ENCODE measurements at places on chromosomes 5 and 9.

- DNase-seq: no peak
These were observed 68.6 kb downstream of the MLLT3 start for GRCh38 chr9:20553558-20554149.

DNA sequence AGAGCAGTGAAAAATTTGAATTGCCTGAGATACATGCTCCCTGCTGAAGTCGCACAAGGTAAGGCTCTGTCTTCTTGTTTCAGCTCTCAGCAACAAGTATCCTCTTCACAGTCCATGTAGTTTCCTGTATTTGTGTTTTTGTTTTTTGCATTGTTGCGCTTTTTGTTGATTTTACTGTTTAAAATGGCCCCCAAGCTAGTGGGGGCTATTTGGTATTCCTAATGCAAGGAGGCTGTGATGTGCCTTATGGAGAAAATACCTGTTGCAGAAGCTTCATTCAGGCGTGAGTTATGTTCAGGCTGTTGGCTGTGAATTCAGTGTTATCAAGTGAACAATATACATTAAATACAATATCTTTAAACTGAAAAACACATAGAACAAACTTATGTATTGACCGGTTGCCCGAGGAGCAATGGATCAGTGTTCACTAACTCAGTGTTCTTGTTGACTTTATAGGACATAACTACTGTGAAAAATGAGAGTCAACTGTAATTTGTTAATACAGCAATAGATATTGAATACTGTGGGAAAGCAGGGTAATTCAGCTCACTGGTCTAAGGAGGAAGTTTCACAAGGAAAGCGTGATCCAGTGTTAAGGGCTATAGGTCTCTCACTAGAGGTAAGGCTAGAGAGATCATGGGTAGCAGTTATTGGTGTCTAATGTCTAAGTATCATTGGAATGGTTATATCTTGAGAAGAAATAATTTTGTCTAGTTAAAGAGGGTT, 150.5 kb downstream of the GCNT1 start:
- DNase-seq: no peak

GRCh38 chr5:87313216-87313615, 45.5 kb downstream of the RASA1 start:
- DNase-seq: no peak

- no peak for DNase-seq
These were observed 56.7 kb downstream of the TLE1 start for GRCh38 chr9:81632599-81632998.

DNA sequence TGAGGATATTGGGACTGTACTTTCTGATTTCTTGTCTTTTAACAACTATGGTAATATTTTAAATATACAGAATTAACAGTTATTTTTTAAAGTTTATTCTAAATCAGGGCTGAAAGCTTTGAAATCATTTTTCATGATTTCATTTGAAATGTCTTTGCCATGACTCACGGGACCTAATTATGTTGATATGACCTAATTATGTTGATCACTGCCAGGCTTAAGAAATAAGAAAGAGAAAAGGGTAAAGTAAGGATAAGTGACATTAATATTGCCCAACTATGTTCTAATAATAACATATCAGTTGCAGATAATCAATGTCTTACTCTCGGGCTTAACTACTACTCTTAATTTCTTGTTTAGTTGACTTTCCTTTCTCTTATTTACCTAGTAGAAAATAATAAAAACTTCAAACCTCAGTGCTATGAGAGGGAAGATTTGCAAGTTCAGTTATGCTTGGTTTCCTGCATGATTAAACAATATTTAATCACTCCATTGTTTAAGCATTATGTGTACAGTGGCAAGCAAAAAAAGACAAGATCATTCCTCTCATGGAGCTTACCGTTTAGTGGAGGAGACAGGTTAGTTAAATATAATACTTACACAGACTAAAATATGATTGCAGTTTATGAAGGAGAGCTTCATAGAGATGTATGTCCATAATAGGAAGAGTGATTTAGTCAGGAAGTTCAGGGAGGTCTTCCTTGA, 67.0 kb upstream of the EIF4EBP3 start:
- no peak for DNase-seq

GRCh38 chr5:78405829-78406750, 45.7 kb downstream of the SCAMP1 start:
- DNase-seq: no peak

DNA sequence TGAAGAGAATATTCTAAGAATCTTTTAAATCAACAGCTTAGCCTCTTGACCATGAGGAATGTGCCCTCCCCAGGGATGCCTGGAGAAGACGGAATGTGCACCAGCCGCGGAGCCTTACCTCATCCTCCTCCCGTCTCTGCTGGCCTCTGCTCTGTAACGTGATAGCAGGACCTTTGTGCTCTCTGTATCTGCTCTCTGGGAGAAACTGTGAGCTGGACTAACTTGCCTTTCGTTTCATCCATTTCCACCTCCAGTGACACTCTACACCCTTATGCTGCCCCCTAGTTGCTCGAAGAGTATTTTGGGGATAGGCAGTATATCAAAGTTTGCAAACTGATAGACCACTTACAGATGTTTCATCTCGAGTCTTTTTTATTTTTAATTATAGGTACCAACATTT, 141.4 kb downstream of the NPR3 start:
- peak; percentile 41 for DNase-seq

DNA sequence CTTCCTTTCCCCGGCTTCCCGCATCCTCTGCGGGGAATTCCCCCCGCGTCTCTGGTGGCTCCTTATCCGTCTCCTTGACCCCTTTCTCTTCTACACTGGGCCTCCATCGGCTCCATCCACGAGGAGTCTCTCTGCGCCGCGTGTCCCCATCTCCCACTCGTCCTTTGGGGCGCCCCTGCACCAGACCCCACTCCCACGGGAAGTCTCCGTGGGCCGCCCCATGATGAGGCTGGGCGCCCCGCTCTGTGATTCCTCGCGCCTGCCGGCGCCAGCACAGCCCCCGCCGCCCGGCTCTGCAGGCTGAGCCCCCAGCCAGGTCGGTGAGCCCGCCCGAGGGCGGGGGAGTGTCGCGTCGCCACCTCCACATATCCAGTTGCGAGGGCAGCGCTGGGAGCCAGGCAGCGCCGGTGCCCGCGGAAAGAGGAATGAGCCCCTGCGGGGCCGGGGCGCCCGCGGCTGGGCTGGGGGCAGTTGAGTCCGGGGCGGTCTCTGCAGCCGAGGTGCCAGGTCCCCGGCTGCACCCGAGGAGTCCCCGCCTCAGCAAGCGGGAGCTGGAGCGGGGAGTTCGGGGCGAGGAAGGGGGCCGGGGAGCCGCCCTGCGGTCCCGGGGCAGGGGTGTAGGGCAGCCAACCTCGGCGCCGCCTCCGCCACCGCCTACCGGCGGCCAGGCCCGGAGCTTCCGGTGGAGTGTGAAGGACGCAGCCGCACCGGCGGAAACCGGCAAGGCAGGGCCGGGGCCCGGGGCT, 2.1 kb upstream of the TRAF1 start:
- peak; percentile 76 for DNase-seq

DNA sequence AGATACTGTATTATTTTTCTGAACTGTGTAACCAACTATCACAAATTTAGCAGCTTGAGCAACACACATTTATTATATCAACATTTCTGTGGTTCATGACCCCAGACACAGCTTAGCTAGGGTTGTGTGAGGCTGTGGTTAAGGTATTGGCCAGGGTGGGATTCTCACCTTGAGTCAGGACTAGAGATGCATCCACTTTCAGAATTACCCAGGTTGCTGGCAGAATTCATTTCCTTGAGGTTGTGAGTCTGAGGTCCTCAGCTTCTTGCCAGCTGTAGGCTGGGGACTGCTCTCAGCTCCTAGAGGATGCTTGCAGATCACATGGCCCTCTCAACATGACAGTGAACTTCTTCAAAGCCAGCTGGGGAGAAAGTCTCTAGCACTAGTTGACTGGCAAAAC, 122.5 kb upstream of the RASGRF2 start:
- DNase-seq: no peak

DNA sequence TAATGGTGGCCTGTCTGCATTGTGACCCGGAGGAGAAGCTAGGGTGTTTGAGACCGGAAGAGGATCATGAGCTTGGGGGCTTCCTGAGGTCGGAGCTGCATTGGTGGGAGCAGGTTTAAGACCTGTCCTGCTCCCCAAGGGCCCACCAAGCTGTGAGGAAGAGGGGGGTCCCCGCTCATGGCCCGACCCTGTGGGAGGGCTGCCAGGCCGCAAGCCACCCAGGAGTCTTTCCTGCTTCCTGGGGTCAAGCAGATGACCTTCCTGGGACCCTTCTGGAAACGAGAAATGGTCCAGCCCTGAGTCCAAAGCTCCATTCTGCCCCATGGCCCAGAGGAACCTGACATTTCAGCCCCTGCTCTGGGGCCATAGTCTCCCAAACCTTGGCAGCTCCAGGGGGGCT, 61.5 kb upstream of the RNU6ATAC start:
- no peak for DNase-seq

GRCh38 chr9:4042991-4043390, 256.9 kb downstream of the GLIS3 start:
- peak; percentile 46 for DNase-seq

DNA sequence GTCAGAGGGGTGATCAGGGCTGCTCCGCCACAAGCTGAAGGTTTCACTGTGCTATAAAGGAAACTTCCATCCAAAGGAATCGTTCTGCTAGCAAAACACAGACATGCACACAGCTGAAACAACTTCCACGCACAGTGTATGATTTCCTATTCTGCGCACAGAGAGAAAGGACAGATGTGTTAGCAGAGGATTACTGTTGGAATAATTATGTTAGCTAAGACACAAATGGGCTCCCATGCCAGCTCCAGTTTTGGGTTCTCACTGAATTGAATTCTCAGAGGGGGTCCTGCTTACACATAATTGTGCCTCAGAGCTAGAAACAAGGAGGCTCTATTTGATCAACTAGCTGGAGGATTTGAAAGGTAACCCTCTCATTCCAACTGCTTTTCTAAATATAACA, 352.4 kb downstream of the IRX2 start:
- peak; percentile 54 for DNase-seq

DNA sequence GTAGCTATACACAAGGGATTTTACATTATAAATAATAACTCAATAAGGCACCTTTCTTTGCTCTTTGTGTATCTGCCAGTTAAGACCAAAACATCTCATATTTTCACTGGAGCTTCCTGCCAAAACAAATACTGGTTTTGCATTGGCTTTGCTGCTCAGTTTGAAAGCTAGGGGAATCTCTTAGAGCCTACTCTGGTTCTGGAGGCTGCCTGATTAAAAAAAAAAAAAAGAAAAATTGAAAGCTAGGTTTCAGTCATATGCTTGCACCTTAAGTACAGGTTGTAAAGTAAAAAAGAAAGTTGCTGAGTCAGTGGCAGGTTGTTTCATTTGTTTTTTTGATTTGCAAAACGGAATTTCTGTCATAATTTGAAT, 2.3 kb downstream of the DENND4C start:
- DNase-seq: peak; percentile 56

DNA sequence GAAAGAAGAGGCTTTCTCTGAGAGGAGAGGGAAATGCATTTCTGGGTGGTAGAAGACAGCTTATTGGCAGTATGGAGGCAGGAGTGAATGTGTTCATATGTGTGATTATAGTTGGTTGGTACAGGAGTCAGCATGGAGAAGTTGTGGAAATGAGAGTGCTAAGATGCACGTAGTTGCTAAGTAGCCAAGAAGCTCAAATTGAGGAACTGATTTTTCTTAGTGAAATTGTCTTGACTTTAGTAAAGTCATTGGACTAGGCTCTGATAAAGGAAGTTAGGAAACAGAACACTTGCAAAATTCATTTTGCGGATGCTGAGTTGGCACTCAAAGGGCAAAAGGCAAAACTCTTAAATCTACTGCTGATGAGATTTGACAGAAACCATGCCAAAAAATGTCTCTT, 158.9 kb upstream of the VCAN start:
- no peak for DNase-seq

DNA sequence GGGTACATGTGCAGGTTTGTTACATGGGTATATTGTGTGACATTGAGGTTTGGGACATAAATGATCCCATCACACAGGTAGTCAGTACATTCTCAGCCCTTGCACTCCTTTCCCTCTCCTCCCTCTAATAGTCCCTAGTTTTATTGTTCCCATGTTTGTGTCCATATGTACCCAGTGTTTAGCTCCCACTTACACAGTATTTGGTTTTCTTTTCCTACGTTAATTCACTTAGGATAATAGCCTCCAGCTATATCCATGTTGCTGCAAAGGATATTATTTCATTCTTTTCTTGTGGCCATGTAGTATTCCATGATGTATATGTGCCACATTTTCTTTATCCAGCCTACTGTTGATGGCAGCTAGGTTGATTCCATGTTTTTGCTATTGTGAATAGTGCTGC, 27.4 kb downstream of the CNOT6 start:
- no peak for DNase-seq

DNA sequence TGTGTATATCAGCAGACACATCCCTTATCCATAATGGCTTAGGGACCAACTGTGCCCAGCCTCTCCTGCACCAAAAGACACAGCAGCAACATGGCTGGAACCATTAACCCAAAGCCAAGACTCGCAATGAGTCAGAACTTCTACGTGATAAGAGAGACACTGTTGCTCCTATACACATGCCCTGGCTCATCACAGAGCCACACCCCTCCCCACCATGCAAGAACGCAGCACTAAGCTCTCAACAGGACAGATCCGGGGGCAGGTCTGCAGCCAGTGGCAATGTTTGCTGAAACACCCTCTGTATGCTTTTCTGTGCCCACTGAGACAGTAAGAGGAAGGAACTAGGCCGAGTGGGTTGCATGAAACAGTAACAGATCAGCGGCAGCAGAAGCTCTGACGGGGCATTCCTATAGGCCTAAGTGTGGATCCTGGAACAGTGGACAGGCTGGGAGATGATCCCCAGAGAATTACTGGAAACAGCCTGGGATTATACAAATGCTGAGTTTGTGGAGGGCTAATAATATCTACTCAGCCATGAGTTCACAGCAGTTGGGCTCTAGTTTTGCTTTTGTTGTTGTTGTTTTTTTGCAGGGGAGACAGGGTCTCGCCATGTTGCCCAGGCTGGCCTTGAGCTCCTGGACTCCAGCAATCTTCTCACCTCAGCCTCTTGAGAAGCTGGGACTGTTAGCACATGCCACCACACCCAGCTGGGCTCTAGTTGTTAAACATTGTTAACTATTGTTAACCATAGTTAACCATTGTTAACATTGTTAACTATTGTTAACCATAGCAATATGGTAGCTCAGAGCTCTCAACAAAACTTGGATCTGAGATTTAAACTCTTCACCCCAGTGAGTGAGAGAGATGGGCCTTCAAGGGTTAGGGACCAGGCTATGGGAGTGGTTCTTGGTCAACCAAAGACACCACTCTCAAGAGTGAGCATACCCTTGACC, 41.0 kb downstream of the B4GALT1 start:
- DNase-seq: no peak

DNA sequence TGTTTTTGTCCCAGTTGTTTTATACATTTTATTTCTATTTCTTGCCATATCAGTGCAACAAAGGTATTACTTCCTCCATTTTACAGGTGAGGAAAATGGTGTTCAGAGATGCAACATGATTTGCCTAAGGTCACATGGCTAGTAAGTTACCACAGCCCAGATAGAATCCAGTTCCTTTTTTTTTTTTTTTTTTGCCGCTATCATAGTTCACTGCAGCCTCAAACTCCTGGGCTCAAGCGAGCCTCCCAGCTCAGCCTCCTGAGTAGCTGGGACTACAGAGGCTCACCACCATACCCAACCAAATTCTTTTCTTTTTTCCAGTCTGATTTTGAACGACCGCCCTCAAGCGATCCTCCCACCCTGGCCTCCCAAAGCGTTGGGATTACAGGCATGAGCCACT, 480 bp upstream of the CCDC69 start:
- no peak for DNase-seq

All from tongue (tissue), 3 donors.